Vagina (tissue), 2 donors: ENCODE measurements at places on chromosomes 1 and 21. TPM values are rescaled to one million over a fixed set of nuclear protein-coding genes. Genes with fewer than 3 reads are reported as not detected.

DNA sequence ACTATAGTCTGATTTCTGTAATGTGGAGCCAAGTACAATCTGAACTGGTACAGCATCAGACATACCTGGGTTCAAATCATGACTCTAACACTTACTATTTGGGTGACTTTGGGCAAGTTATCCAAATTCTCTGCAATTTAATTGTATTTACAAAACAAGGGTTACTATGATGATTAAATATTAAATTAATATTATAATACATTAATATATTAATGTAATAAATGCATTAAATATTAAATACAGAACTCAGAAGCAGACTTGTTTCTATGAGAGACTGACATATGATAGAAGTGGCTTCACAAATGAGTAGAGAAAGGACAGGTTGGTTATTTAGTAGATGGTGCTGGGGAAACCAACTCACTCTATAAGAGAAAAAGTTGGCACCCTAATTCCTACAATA, 27.3 kb upstream of the OTUD3 start:
- no peaks in the 10 kb centered on the region for H3K27me3 ChIP-seq
- H3K27ac ChIP-seq: no peak overlapping the region
- H3K4me3 ChIP-seq: no peak overlapping the region
- H3K36me3 ChIP-seq: no peaks in the 10 kb centered on the region

NENF gene
- total RNA-seq: 110 TPM

- no peaks in the 10 kb centered on the region for H3K36me3 ChIP-seq
- no peak overlapping the region for H3K27ac ChIP-seq
- H3K27me3 ChIP-seq: no peaks in the 10 kb centered on the region
- H3K4me3 ChIP-seq: no peak overlapping the region
Measured at GRCh38 chr1:174726880-174727585, 272.7 kb upstream of the CACYBP start.

DNA sequence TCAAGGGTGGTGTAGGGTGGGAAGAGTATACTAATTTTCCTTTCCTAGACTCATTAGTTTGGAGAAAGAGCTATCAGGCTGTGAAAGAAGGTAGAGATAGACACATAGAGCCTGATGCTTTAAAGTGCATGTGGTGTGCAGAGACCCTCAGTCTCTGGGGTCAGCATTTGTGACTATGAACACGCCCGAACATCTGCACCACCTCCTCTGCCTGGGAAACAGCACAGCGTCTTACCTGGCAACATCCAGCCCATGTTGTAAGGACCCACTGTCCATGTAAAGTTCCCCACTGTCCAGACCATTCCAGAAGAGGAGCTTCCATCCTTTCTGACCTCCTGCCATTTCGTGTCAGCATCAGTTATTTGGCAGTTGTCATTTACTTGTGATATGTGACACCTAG, 83.4 kb downstream of the KCND3 start:
- H3K36me3 ChIP-seq: no peaks in the 10 kb centered on the region
- no peak for DNase-seq
- no peak overlapping the region for H3K27ac ChIP-seq
- no peaks in the 10 kb centered on the region for H3K4me1 ChIP-seq

NTMT2 gene
- total RNA-seq: not detected

GRCh38 chr1:45930258-45931150, 127.1 kb downstream of the MAST2 start:
- no peak overlapping the region for H3K4me3 ChIP-seq
- no peak overlapping the region for H3K27ac ChIP-seq
- no peak for DNase-seq
- no peaks in the 10 kb centered on the region for H3K27me3 ChIP-seq
- no peaks in the 10 kb centered on the region for H3K36me3 ChIP-seq
- H3K4me1 ChIP-seq: peaks cover 19% of the 10 kb centered on the region

CASQ2 gene
- 3.2 TPM for total RNA-seq

ZFYVE9 gene
- 30.2 TPM for total RNA-seq

DNA sequence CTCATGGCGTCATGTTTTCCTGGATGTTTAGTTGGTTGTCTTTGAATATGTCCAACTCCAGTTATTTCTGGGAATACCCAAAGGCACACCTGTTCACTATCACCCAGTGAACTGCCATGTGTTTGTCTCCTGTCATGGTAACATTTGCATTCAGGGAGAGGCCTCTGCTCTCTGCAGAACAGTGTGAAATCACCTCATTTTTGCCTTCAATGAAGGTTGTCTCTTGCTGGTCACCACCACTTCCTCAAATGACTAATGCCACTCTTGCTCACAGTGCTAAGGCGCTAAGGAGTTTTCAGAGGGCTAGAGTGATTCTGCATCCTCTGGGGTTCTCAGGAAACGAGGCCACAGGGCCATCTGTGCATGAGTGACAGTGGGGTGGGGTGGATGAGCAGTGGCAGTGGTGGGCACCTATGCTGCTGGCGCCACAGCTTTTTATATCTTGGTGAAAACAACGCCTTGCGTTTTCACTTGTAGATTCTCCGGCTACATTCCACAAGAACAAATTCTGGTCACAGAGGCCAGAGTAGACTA, 60.0 kb upstream of the ATP5PO start:
- H3K36me3 ChIP-seq: no peaks in the 10 kb centered on the region
- H3K27me3 ChIP-seq: no peaks in the 10 kb centered on the region
- H3K27ac ChIP-seq: peak overlapping the region; percentile 86
- peak; percentile 87 for DNase-seq

WNT2B gene
- total RNA-seq: 16.0 TPM

DNA sequence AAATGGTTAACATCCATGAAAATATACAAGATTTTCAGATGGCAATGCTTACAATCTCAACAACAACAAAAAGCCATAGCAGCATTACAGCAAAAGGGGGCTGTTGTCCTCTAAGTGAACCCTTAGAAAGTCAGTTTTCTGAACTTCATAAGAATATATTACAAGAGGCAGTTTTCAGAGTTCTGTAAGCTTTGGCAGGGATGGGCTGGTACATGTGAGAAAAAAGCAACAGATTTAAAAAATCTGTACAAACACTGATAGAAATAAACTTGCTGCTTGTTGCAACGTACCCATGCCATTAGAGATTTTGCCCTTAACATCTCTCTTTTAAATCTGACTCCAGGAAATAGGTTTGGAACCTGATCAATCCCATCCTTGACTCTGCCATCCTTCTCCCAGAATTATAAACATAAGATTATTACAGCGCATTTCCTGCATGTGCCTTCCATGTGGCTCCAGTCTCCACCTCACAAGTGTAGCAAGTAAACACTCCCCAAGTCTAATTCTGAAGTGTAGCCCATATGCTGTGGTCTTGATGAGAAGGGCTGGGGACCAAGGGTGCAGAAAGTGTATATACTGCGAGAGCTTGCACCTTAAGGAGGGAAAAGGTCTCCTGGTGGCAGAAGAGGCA, 101.4 kb upstream of the TSPAN2 start:
- peaks cover 14% of the 10 kb centered on the region for H3K4me1 ChIP-seq
- no peak for DNase-seq
- no peak overlapping the region for H3K4me3 ChIP-seq
- H3K36me3 ChIP-seq: no peaks in the 10 kb centered on the region
- peak overlapping the region; percentile 28 for H3K27ac ChIP-seq

GRCh38 chr1:201143726-201144635, 10.3 kb downstream of the TMEM9 start:
- no peak for DNase-seq
- H3K4me3 ChIP-seq: no peak overlapping the region
- H3K27me3 ChIP-seq: no peaks in the 10 kb centered on the region
- H3K27ac ChIP-seq: no peak overlapping the region
- H3K4me1 ChIP-seq: peaks cover 9% of the 10 kb centered on the region
- no peaks in the 10 kb centered on the region for H3K36me3 ChIP-seq

- no peaks in the 10 kb centered on the region for H3K36me3 ChIP-seq
- no peak overlapping the region for H3K27ac ChIP-seq
- peaks cover 6% of the 10 kb centered on the region for H3K4me1 ChIP-seq
- no peak for DNase-seq
- H3K27me3 ChIP-seq: no peaks in the 10 kb centered on the region
Measured at GRCh38 chr1:183490932-183491331, 18.6 kb downstream of the SMG7 start.

DNA sequence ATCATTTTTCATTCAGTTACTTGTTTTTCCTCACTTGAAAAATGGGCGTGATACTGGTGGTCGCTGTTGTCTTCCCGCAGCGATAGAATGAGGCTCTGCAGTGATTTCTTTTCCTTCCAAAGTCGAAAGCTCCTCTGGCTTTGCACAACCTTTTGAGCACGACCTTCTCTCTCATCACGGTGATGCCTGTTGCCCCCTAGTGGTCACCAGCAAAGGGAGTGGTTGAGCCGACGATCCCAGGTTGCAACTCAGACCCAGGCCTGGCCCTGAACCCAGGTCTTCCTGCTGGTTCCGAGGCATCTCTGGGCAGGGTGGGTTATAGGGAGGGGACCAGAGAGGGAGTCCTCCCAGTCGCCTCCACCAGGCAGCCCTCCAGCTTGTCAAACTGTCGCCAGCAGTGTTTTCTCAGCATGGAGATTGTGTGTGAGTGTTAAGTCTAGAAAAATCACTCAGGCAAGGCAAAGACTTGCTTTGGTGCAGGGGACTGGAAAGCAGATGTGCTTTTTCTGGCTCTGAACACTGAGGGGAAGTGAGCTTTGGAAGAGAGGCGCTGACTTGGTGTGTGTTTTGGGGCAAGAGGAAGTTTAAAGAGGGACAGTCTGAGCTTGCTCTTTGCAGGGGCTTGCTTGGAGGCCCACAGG, 285.3 kb downstream of the CAMTA1 start:
- no peaks in the 10 kb centered on the region for H3K27me3 ChIP-seq
- no peak for DNase-seq
- no peaks in the 10 kb centered on the region for H3K36me3 ChIP-seq
- H3K4me3 ChIP-seq: peak overlapping the region; percentile 30
- peaks cover 9% of the 10 kb centered on the region for H3K4me1 ChIP-seq
- H3K27ac ChIP-seq: no peak overlapping the region

DNA sequence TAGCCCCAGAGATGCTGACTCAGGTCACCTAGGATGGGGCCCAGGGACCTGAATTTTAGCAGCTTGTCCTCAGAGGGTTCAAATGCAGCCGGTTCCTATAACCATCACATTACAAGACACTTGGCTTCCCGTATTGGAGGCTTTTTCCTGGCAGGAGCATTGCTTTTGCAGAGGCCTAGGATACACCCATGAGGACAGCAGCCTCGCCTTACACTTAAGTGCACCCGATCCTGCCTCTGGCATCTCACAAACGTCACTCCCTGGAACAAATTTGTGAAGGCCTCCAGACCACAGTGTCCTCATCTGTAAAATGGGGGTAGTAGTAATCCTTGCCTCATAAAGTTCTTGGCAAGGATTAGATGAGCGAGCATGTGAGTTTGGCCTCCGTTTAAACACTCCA, 130.0 kb downstream of the KAZN start:
- H3K27ac ChIP-seq: no peak overlapping the region
- no peaks in the 10 kb centered on the region for H3K36me3 ChIP-seq
- no peaks in the 10 kb centered on the region for H3K27me3 ChIP-seq
- DNase-seq: no peak
- H3K4me3 ChIP-seq: no peak overlapping the region

- H3K36me3 ChIP-seq: no peaks in the 10 kb centered on the region
- DNase-seq: peak; percentile 90
- no peak overlapping the region for H3K4me3 ChIP-seq
Measured at GRCh38 chr1:76782809-76783208, 84.5 kb upstream of the ST6GALNAC5 start.

- H3K4me3 ChIP-seq: no peak overlapping the region
- H3K27me3 ChIP-seq: no peaks in the 10 kb centered on the region
- peak overlapping the region; percentile 89 for H3K27ac ChIP-seq
- H3K36me3 ChIP-seq: no peaks in the 10 kb centered on the region
- H3K4me1 ChIP-seq: peaks cover 68% of the 10 kb centered on the region
Measured at GRCh38 chr1:203287109-203287893, 18.0 kb upstream of the BTG2 start.

DNA sequence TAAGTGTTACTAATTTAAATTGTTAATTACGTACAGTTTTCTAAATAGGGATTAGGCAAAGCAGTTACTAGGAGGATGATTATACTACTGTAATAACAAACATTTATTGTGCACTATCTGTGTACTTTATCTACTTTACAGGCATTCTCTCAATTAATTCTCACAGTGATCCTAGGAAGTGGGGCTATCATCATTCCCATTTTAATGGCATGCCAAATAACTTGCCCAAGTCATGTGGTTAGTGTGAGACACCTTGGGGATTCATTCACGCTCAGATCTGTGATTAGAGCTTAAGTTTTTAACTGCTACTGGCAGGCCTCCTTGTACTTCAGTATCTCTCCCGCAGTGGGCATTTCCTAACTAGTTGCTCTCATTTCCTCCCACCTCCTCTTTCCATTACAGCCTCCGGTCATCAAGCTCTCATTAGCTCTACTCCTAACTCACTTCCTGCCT, 11.5 kb downstream of the PHLDA3 start:
- no peak for DNase-seq
- H3K4me1 ChIP-seq: peaks cover 60% of the 10 kb centered on the region
- H3K27ac ChIP-seq: peak overlapping the region; percentile 74
- H3K36me3 ChIP-seq: no peaks in the 10 kb centered on the region

DNA sequence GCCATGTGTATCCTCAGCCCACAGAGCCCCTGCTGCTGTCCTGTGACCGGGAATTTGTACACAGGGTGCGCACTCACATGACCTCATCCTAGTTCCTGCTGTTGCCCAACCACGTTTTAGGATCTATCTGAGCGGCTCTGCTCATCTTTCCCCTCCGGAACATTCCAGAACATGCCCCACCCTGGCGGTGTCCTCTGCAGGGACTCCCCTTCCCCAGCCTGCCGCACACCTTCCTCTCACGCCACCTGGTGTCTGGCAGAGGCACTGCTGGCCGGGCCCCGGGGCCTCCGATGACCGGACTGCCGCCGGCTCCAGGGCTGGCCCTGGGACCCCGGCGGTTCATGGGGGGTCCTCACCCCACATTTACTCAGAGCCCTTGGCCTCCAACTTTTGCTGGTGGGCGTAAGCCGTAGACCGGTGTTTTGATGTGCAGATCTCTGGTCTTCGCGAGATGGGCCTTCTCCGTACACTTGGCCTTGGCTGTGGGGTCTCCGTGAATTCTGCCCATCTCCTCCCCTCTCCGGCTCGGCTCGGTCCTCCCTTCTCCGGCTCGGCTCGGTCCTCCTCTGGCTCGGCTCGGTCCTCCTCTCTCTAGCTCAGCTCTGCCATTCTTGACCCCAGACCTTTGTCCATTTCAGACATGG, 29.5 kb downstream of the ARHGEF16 start:
- no peaks in the 10 kb centered on the region for H3K27me3 ChIP-seq
- peaks cover 11% of the 10 kb centered on the region for H3K4me1 ChIP-seq
- no peak overlapping the region for H3K27ac ChIP-seq

DNA sequence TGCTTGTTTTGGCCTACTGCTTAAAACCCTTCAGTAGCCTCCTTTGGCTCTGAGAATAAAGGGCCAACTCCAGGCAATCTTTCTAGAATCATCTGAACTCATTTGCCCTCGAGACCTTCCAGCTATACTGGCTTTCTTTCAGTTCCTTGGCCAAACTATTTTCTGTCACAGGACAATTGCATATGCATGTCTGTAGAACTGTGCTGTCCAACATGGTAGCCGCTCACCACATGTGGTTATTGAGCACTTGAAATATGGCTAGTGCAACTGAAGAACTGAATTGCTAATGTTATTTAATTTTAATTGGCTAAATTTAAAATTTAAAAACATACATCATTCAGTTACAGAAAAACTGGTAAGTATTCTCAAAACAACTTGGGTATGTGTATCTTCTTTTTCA, 14.3 kb upstream of the GNL2 start:
- peaks cover 23% of the 10 kb centered on the region for H3K4me1 ChIP-seq
- no peak for DNase-seq
- H3K27me3 ChIP-seq: no peaks in the 10 kb centered on the region
- H3K27ac ChIP-seq: no peak overlapping the region
- no peak overlapping the region for H3K4me3 ChIP-seq
